ENCODE measurements at places on chromosomes 7 and 10. TPM values are rescaled to one million over a fixed set of nuclear protein-coding genes. Genes with fewer than 3 reads are reported as not detected.

The CABCOCO1 gene
- 0.19 TPM for polyA plus RNA-seq

The GNAT3 gene
- 0.11 TPM for polyA plus RNA-seq

The SLC13A1 gene
- polyA plus RNA-seq = not detected

The MYL10 gene
- polyA plus RNA-seq = 23.1 TPM

The COL1A2 gene
- polyA plus RNA-seq = 3,345 TPM

The LRRD1 gene
- polyA plus RNA-seq = 0.44 TPM

The WIPF3 gene
- 16.1 TPM for polyA plus RNA-seq

The STEAP2 gene
- 2.6 TPM for polyA plus RNA-seq

The HOXA2 gene
- 3.1 TPM for polyA plus RNA-seq

The TMEM130 gene
- 3.9 TPM for polyA plus RNA-seq

The CDC14C gene
- not detected for polyA plus RNA-seq

The PLAU gene
- polyA plus RNA-seq = 29.4 TPM

The RASSF4 gene
- 78.0 TPM for polyA plus RNA-seq

The MRPS17 gene
- 14.5 TPM for polyA plus RNA-seq

The ORC5 gene
- 14.9 TPM for polyA plus RNA-seq

The MMD2 gene
- not detected for polyA plus RNA-seq
